ENCODE measurements at places on chromosomes 16 and 17.

- peak; percentile 32 for DNase-seq
Measured at GRCh38 chr17:59830846-59831486, 61.8 kb downstream of the TUBD1 start.

GRCh38 chr17:20226814-20227482 is 217.8 kb downstream of the SPECC1 start:
- peak; percentile 62 for DNase-seq

DNA sequence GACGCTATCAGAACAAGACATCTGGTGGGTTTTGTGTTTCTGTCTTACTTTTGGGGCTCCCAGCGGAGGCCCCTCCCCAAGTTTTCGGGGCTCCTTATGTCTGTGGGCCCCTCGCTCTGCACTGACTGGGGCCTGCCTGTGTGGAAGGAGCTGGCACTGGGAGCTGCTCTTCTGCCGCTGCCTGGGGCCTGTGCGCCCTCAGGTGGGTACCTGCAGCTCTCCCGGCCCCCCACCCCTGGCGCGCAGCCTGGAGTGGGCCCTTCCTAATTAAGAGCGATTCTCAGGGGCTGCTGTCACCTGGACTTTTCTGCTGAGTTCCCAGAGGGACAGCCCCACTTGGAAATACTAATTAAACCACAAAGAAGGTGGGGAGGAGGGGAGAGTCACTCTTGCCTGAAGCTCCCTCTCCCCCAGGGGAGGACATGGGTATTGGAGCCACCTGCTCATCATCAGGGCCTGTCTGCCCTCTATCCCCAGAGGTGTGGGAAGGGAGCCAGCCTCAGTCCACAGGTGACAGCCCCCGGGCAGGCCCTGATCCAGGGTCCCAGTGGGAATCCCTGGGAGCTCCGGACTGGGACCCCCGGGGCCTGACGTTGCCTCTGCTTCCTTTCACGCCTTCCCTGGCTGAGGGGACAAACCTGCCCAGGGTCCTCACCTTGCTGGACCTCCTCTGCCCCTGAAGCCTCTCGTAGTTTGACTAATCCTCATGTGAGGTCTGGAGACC is 36.5 kb downstream of the GSE1 start:
- DNase-seq = no peak

GRCh38 chr17:75552425-75553294 is 27.2 kb downstream of the LLGL2 start:
- no peak for DNase-seq

GRCh38 chr16:87392821-87393679 is 914 bp downstream of the MAP1LC3B start:
- peak; percentile 81 for DNase-seq

DNA sequence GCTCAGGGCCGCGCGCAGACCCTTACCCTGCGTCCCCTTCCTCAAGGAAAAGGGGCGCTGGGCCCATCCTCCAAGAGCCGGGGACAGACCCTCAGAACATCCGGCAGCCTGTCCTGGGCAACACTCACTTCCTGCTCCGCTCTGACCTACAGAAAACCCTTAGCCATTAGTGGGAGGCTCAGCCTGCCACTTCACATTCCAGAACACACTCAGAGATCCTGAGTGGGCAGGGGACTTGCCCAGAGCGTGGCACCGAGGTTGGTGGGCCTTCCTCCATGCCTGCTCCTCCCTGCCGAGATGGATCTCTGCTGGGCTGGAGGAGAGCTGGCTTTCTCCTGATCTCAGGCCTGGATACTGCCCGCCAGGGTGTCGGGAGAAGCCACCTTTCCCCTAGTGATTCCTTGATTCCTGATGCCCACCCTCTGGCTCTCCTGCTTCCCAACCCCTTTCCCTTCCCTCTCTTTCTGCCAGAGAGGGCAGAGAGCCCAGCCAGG is 1.5 kb downstream of the SCARF1 start:
- peak; percentile 63 for DNase-seq

GRCh38 chr17:43608313-43608712 is 53.4 kb downstream of the MEOX1 start:
- DNase-seq = peak; percentile 53

- DNase-seq = no peak
Measured at GRCh38 chr16:12398029-12398682, 405.5 kb downstream of the CPPED1 start.

- DNase-seq = no peak
Measured at GRCh38 chr17:14331225-14331981, 30.5 kb downstream of the HS3ST3B1 start.

GRCh38 chr16:23482778-23483177 is 27.5 kb downstream of the GGA2 start:
- DNase-seq = no peak

- DNase-seq = no peak
Measured at GRCh38 chr16:87407511-87408112, 15.5 kb downstream of the MAP1LC3B start.

- DNase-seq = no peak
Measured at GRCh38 chr16:57533431-57534336, 2.7 kb downstream of the CCDC102A start.

- DNase-seq = peak; percentile 58
Measured at GRCh38 chr17:29778956-29779811, 150.8 kb downstream of the SSH2 start.

GRCh38 chr16:77500286-77500598 is 65.4 kb upstream of the ADAMTS18 start:
- no peak for DNase-seq

DNA sequence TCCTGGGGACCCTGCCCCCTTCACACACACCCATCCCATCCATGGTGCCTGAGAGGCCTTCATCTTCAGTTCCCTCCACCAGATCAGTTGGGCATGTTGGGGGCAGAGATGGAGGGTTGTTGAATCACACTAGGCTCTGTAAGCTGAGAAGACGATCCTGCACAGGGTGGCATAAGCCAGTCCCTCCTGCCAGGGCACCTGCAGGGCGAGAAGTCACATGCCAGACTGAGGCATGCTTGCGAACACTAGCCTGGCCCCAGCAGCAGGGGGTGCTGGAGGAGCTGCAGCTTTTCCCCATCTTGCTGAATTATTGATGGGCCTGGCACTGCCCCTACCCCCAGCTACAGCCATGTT is 6.1 kb upstream of the TBX2 start:
- DNase-seq = no peak

GRCh38 chr17:32819035-32819434 is 57.9 kb downstream of the MYO1D start:
- DNase-seq = no peak

GRCh38 chr16:80997139-80997798 is 9.4 kb downstream of the CMC2 start:
- no peak for DNase-seq

GRCh38 chr17:50423553-50424159 is 2.4 kb upstream of the ACSF2 start:
- DNase-seq = peak; percentile 10

DNA sequence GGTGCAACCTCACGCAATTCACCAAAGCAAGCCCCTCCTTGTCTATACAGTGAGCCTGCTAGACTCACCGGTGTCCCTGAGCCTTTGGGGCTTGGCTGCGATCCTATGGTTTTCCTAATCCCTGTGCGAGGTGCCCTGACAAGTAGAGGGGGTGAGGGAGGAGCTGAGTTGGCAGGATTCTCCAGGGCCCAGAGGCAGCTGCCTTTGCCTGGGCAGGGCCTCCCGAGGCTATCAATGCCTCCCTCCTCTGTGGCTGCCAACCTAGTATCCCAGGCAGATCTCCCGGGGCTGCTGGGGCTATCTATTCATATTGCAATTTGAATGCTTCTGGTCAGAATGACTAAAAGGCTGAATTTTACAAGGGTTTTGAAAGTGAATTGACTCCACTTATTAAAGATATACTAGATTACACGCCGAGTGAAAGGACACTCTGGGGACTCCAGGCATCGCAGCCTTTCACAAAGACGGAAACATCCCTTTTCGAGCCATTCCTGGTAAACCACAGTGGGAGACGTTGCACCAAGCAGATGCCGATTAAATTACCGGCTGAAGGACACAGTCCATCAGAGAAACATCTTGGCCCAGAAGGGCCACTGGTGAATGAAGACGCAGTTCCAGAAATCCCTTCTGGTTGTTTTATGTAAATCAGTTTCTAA is 11.3 kb upstream of the PITPNM3 start:
- DNase-seq = no peak

GRCh38 chr17:51065466-51065865 is 55.2 kb downstream of the SPAG9 start:
- no peak for DNase-seq

DNA sequence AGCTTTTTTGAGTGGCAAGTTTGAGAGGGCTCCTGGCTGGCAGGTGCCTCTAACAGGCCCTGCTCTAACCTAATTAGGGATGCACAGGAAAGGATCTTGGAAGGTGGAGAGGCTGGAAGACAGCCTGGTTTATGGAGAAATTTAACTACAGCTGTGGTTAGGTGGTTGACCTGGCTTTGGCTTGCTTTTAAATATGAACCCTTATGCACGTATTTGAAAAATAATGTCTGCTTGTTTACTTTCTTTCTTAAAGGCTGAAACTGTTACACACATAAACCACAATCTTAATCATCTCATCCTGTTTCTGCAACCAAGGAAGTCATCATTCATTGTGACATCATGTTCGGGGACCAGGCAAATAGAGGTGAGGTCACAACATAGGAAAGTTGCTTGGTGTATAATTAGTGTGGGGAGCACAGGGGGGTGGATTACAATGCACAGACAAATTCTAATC is 23.1 kb upstream of the DHRS13 start:
- DNase-seq = peak; percentile 39

GRCh38 chr17:30232015-30232823 is 3.3 kb downstream of the SLC6A4 start:
- no peak for DNase-seq

- DNase-seq = peak; percentile 4
Measured at GRCh38 chr16:60648290-60648689, 1387.9 kb downstream of the CDH8 start.

- peak; percentile 76 for DNase-seq
Measured at GRCh38 chr17:75878174-75878998, at the start of gene TRIM47. TRIM47 (minus strand) TSS chr17:75878581; CDS start chr17:75878548, 33 bp downstream.

DNA sequence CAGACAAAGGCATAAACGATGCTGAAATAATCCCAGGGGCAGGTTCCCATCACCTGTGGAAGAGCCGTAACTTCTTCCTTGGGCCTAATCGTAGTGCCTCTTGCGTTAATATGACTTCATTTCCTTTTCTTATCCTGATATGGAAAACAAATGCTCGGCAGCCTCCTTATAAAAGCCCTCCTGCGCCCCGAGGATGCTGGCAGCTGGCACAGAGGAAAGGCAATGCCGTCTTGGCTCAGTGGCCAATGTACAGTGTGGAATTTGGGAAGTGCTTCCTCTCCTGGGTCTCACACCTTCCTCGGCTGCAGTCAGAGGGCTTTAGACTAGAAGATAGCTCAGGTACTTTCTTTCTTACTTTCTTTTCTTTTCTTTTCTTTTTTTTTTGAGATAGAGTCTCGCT is 3.4 kb downstream of the SCN4A start:
- no peak for DNase-seq

- DNase-seq = no peak
Measured at GRCh38 chr17:2319051-2319450, 15.3 kb downstream of the SRR start.

- DNase-seq = no peak
Measured at GRCh38 chr16:28103516-28104170, 40.1 kb upstream of the GSG1L start.

- no peak for DNase-seq
Measured at GRCh38 chr17:43467981-43468581, 15.7 kb upstream of the DHX8 start.

DNA sequence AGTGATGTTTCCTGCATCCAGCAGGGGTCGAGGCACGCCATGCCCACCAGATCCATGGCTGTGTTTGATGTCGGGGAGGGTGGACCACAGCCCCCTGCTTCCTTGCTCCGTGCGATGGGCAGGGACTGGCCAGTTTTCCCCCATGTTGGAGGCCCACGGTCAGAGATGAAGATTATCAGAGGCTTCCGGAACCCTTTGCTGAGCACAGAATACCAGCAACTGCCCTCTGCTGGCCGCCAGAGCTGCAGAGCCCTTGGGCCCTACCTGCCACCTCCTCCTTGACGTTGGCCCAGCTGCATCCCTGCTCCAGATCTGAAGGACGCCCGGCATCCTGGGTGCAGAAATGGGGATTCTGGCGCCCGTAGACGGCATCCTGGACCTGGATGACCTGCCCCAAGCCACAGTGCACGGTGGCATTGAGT is 23.7 kb upstream of the BCO1 start:
- no peak for DNase-seq

- DNase-seq = no peak
Measured at GRCh38 chr17:29973005-29973404, 31.6 kb downstream of the EFCAB5 start.

DNA sequence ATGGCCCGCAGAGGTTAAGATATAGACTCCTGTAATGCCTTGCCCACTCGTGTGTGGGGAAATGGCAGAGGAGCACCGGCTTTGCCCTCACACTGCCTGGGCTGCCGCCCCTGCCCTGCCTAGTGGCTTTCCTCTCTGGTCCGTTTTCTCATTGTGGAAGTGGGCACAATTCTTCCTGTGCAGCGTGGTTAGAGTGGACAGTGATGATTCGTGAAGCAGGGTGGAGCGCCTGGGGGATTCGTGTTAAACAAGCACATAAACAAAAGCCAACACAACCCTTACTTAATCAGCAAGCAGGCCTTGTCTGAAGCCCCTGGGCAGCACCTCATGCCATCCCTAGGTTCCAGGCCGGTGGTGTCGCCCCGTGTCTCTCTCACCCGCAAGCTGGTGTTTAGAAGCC is 269.7 kb downstream of the SEC14L1 start:
- DNase-seq = no peak

DNA sequence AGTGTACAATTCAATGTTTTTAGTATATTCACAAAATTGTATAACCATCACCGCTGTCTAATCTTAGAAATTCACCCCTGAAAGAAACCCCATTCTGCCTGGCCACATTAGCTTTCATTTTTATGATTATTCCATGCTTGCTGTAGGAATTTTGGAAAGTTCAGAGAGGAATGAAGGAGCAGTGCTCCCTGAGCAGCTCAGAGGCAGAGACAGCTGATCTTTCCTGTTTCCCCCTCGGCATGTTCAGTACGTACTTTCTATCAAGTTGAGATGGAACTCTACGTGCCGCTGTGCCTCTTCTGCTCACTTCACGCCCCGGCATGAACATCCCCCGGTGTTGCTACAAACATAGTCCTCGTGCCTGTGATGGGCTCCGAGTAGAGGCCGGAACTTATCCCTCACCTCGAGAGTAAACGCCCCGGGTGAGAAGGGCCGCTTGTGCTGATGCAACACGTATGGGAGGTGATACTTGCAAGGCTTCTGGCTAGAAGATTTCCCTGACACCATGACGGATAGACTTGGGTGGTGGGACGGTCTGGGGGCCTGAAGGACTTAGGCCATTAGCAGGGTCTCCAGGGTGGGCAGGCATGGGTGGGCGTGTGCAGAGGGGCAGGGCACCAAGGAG is 79.2 kb upstream of the CIBAR2 start:
- no peak for DNase-seq
